Stimulated activated CD4-positive, alpha-beta T cell treated with anti-CD3 and anti-CD28 coated beads, Interleukin-1b, Interleukin-23, amount 100 ng/mL, for 24 hours (primary cell): ENCODE measurements at places on chromosomes 5 and 9.

- no peak for DNase-seq
Measured at GRCh38 chr5:176908675-176909368, 9.7 kb upstream of the HK3 start.

GRCh38 chr5:55320571-55320970 is 12.8 kb downstream of the MTREX start:
- DNase-seq = no peak

GRCh38 chr5:92864591-92864990 is 716.4 kb downstream of the NR2F1-AS1 start:
- no peak for DNase-seq

- DNase-seq = peak; percentile 45
Measured at GRCh38 chr9:131500939-131501541, 1.7 kb upstream of the POMT1 start.

DNA sequence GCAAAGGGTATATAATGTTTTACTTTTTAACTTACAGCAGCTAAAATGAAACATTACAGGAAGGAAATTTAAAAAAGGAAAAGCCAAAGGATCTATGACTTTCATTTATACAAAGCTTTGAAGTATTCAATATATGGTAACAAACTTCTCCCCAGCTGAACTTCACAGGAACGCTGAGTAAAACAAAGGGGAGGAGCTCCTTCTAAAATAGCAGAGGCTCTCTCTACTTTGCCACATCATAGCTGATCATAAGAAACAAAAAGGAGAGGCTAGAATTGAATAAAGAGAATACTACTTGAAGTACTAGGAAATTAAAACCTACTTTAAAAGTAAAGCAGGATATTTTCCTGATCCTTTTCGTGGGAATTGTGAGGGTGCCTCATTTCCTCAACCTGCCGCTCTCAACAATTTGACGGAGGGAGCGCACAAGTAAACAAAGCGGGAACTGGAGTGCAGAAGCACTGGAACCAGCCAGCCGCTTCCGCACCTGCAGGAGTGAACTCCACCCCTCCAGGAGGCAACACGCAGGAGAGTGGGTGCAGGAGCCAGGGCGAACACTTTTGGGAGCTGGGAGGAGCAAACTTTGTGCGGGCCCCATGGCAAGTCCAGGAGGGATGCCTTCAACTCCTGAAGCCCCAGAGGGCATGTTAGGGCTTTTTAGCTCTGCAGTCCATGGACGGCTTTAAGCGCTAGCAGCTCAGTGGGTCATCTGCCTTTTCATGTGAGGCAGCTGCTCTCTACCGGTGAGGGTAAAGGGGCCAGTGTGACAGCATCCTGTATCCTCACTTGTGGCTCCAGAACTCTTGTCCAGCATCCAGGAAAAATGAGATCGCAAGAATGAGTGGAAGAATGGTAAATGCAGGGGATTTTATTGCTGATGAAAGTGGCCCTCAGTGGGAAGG is 757.4 kb downstream of the PTPRD start:
- DNase-seq = no peak

DNA sequence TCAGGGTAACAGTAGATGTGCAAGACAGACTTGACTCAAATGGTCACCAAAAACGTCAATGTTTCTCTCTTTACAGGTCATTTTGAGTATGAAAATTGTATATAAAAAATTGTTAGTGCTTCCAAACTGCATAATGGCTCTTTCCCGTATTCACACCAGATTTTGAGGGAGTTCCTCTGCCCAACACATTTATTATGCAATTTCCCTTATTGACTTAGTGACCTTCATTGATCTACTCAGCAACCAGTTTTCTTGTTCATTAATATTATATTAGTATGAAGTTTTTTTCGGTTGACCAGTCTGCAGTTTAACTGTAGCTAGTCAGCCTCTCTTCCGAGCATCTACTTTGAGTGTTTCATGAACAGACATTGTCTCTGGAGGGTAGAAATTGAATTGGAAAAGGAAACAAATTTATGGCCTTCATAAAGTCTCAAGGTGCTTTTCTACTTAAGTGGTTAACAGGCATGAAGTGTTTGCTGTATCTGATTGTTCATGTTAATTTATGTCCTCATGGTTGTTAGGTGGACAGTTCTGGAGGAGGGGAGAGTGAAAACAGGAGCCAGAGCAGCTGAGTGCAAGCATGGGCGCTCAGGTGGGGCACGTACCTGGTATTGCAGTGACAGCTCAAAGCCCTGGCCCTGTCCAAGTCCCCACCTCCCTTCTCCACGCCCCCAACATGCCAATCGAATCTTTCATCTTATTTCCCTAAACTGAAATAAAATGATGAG is 240.2 kb downstream of the RFK start:
- DNase-seq = no peak

DNA sequence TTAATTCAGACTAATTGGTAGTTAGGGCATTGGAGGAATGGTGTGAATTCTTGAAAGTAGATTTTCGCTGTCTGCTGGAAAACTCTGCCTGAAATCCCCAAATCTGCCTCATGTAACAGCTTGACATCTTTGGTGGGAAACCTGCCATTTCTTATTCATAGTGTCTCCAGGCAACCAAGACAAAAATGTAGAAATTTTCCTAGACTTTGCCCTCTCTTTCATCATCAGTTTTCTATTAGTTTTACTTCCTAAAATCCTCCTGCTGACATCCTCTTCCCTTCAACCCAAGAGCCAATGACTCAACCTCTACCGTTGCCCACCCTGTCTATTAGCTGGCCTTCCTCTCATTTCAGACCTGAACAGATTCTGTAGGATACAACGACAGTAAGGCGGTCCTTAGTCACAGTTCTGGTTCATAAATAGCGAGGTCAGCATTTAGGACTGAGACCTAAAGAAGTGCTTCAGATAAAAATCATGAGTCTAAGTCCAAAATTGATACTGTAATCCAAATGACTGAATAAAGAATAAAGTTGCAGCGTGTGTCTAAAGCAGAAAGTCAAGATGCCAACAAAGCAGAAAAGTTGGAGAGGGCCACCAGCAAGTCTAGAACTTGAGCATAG is 133.9 kb downstream of the MUSK start:
- DNase-seq = no peak

DNA sequence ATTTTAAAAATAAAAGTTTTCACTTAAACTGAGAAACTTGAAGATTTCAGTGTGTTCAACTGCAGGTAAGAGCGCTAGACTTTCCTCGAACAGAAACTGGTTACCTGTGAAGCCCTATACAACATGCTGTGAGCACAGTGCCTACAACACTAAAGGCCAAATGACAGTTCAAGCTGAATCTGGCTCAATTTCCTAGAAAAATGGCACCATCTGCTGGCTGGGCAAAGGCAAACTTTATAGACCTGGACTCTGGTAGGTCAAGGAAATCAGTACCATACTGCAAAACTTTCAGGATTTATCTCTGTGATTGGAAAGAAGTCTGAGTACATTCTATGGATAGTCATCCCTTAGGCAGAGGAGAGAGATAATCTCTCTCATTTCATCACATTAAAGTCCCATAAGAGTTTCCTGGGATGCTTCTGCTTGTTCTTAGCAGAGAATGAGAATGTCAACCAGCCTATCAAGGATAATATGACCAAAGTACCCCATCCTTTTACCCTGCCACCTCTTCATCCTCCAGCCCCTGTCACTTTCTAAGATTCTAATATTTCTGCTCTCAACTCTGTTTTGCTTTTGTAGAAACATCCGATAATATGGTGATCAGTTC is 31.8 kb upstream of the FOXB2 start:
- DNase-seq = no peak
